ENCODE measurements at places on chromosomes 11 and 22.

DNA sequence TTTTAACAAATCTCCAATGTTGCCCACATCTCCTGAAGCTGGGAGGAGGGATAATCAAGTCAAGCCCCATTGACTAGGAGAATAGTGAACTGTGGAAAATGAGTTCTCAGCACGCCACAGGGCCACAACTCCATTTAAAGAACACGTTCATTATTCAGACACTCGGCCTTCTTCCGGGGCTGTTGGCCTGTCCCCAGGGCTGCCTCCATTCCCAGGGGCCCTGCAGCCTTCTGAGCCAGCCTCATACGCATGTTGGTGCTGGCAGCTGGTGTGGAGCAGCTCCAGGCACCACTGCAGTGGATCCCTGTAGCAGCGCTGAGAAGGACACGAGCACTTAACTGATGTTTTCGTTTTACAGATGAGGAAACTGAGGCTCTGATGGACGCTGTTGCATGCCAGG, 87.5 kb upstream of the RCN1 start:
- DNase-seq = no peak

DNA sequence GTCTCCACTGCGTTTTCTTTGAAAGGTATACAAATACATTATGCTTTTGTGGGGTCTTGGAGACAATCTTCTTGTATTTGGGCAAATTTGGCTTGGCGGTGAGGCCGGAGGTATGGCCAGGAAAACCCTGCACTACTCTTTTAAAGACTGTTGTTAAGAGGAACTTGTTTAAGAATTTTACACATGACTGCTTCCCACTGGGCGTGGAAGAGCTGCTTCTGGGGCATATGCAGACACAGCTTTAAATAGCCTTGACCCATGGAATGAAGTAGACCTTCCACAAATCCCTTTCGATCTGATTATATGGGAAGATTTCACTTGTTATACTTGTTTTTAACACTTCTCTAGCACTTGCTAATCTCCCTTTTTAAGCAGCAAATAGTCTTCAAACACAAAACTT, 453.6 kb downstream of the MN1 start:
- DNase-seq = peak; percentile 54

- no peak for DNase-seq
Observed at GRCh38 chr22:47329727-47330650, 567.5 kb downstream of the TBC1D22A start.

GRCh38 chr11:110679323-110679975, 32.8 kb downstream of the ARHGAP20 start:
- no peak for DNase-seq

- DNase-seq = no peak
Observed at GRCh38 chr22:24157822-24158135, 23.5 kb upstream of the SUSD2 start.

DNA sequence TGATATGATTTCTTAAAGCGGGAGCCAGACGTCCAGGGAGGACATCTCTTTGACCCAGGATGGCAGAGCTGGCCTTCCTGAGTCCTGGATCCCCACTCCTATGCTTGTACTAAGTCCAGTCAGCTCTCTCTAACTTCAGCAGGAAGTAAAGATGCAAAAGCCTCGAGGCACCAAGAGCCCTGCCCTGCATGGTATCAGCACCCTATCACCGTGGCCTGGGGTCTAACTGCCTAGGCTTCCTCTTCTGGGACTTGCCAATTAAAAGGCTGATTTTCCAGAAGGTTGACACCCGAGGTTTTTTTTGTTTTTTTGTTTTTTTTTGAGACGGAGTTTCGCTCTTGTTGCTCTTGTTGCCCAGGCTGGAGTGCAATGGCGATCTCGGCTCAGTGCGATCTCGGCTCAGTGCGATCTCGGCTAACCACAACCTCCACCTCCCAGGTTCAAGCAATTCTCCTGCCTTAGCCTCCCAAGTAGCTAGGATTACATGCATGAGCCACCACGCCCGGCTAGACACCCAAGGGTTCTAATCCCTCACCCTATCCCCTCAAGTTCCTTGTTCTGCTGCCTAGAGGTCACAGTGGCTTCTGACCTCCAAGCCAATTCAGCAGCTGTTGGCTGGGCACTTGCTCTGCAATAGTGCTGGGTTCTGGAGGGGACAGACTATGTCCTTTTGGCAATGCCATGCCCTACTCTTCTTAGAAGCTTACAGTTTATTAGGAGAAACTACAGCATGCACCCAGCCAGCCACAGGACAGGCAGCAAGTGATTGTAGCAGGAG, 50.6 kb upstream of the FTH1 start:
- DNase-seq = no peak

GRCh38 chr11:104404231-104405175, 240.6 kb upstream of the PDGFD start:
- DNase-seq = no peak

- DNase-seq = no peak
Observed at GRCh38 chr22:23116506-23117263, 25.1 kb downstream of the RSPH14 start.

- peak; percentile 3 for DNase-seq
Observed at GRCh38 chr11:16239141-16240105, 116.9 kb downstream of the SOX6 start.

DNA sequence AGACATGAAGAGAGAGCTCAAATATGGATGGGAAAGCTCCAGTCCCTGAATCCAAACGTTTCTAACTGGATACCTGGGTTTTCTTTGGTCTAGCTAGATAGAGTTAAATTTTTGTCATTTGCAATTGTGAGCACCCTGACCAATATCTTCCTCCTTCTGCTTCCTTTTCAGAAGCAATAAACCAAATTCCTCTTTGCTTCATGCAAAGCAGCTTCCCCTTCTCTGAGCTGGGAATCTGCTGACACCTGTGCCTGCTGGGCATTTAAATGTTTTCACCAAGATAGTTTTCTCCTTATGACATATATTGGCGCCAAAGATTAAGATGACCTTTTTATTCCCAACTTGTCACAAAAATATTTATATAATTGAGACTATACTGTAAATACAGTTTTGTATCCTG, 27.9 kb upstream of the PAK1 start:
- DNase-seq = no peak

- peak; percentile 57 for DNase-seq
Observed at GRCh38 chr11:111422494-111423249, 43.6 kb upstream of the POU2AF1 start.

- no peak for DNase-seq
Observed at GRCh38 chr11:70710601-70711000, 312.3 kb downstream of the CTTN start.

- DNase-seq = no peak
Observed at GRCh38 chr11:2772544-2773031, 72.8 kb upstream of the KCNQ1OT1 start.

- no peak for DNase-seq
Observed at GRCh38 chr11:134243913-134244312, 9.2 kb downstream of the THYN1 start.

GRCh38 chr11:123519055-123519796, 89.2 kb downstream of the GRAMD1B start:
- peak; percentile 51 for DNase-seq

GRCh38 chr22:32308191-32308590, 49.5 kb upstream of the RFPL3 start:
- DNase-seq = no peak

- DNase-seq = no peak
Observed at GRCh38 chr22:17343766-17344165, 25.5 kb upstream of the CECR2 start.

DNA sequence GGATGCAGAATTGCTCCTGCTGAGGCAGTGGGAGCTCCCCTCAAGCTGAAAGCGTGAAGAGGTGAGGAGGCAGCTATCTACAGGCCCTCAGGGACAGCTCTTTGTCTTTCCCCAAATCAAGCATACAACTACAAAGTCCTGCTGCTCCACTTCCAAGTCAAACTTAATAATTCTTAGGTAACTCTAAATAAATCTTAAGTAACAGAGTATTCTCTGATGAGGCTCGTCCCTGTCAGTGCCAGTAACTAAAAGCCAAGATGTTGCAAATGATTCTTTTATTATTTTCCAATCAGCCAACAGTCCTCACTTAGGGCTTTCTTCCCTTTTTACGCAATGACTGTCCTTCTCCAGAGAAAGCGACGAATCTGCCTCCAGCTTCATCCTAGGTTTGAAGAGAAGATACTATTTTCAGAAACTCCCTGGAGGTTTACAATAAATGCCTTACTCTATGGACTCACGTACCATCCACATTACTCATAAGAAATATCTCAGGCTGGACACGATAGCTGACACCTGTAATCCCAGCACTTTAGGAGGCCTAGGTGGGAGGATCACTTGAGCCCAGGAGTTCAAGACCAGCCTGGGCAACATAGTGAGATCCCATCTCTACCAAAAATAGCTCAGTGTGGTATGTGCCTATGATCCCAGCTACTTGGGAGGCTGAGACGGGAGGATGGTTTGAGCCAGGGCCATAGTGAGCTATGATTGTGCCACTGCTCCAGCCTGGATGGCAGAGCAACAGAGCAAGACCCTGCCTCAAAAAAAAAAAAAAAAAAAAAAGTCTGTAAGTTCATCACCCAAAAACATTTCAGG, 3.1 kb upstream of the C22orf39 start:
- DNase-seq = no peak

- no peak for DNase-seq
Observed at GRCh38 chr11:72606748-72607468, 67.3 kb downstream of the PDE2A start.

DNA sequence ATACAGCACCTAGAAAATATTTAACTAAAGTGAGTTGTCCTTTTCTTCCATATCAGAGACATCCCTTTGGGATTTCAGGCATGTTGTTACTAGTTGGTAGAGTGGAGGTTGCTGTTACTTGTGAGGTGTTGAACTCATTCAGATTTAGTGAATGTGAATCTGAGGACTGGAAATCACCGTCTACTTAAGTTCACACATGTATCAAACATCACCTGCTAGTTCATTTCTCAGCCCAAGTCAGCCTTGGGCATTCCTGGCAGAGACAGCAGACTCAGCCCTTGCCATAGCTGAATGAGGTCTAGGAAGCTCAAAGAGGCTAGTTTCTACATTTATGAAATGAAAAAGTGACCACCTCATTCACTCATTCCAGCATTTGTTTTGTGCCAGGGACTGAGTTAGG, 9.7 kb downstream of the KDELR3 start:
- DNase-seq = no peak

DNA sequence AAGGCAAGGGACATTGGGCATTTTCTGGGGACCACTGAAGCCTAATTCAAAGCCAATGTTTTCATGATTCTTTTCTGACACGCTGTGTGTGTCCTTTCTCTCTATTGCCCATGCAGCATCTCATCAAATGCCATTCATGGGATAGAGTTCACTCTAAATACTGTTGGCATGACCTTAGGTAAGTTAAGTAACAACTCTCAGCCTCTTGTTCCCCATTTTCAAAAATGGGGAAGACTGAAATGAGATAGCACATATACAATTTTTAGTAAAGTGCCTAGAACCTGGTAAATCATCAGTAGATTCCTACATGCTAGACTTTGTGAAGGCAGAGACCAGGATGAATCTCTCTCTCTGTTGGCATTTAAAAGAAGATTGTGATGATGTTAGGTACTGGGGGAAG, 12.7 kb upstream of the OR52K2 start:
- DNase-seq = no peak

DNA sequence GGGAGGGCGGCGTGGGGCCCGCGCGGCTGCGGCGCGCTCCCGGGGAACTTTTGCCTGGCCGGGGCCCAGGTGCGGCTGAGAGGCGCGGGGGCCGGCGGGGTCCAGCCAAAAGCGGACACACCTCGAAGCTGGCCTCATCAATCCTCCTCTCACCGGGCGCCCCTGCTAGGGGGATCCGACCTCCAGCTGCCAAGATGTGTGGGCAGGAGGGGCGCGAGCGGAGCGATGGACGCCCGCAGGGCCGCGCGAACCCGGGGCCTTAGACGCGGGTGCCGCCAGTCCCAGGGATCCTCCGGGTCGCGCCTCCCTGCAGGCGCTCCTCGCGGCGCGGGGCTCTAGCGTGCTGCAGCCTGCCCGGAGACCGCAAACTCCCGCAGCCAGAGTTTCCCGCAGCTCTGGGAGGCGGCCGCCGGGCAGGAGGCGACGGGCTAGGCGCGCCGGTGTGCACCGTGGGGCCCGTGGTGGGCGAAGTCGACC, 785 bp downstream of the IGSF9B start:
- peak; percentile 54 for DNase-seq

GRCh38 chr11:117465236-117465997, 137.8 kb downstream of the CEP164 start:
- DNase-seq = no peak

GRCh38 chr11:111582881-111583280, 19.4 kb upstream of the SIK2 start:
- DNase-seq = no peak

DNA sequence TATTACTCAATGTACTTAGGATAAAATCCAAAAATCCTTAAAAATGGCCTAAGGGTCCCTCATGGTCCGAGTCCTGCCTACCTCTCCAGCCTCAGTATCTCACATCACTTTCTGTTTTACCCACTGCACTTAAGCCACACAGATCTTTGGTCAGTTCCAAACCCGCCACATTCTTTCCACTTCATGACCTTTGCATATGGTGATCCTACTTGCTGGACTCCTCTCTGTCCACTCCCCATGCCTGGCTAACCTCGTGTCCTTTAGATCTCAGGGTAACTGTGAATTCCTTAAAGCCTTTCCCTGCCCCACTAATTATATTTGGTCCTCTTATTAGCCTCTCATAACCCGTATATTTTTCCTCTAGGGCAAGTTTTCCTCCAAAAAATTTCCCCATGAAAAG, 1.2 kb downstream of the NUP160 start:
- peak; percentile 16 for DNase-seq

DNA sequence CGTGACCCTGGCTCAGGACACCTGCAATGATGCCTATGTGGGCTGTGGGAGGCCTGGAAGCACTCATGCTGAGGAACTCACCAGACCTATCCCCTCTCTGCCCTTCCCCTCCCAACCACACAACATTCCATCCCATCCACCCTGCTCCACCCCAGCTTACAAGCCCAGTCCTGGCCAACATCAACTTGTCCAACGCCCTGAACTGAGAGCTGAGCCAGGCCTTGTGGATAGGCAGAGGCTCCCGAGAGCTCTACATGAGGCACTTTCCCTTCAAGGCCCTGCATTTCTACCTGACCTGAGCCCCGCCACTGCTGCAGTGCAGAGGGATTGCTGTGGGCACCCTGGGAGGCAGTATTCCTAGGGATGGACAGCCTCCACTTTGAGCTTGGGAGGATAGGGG, 112.4 kb downstream of the PDE2A start:
- no peak for DNase-seq

DNA sequence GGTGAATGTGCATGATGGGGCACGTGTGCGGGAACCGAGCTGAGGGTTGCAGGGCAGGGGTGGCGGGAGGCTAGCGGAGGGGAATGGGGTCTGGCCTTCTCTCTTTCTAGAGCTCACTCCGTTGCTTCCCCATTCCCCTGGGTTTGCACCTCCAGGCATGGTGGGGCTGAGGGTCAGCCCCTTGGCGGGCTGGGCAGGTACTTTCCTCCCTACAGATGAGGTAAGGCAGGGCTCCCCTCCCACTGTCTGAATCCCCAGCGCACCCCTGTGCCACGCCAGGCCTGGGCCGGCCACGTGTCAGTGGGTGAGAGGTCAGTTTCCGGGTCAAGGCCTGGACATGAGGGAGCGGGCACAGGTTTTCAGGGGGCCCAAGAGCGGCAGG, 8.9 kb downstream of the SUSD2 start:
- DNase-seq = no peak
